ENCODE measurements at places on chromosomes 6 and 20.

DNA sequence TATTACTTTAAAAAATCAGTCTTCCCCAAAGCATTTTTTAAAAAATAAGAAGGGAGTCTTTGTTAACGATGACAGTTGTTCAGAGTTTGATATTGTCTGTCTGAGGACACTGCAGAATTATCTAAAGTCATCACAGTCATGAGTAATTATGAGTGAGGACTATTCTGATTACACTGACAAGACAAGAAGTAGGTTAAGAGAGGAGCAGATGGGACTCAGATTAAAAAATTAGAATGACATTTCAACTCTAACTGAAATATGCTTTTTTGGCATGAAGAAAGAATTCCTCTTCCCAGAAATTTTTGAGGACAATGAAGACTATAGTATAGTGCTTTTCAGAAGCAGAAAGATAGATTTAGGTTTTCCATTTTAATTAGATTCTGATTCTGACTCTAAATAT lies 456.5 kb downstream of the EPHA7 start:
- no peak for DNase-seq

- no peak for DNase-seq
Measured at GRCh38 chr6:97294451-97294850, 11.4 kb upstream of the MMS22L start.

- no peak for DNase-seq
Measured at GRCh38 chr6:74333406-74333805, 637.4 kb downstream of the CD109 start.

DNA sequence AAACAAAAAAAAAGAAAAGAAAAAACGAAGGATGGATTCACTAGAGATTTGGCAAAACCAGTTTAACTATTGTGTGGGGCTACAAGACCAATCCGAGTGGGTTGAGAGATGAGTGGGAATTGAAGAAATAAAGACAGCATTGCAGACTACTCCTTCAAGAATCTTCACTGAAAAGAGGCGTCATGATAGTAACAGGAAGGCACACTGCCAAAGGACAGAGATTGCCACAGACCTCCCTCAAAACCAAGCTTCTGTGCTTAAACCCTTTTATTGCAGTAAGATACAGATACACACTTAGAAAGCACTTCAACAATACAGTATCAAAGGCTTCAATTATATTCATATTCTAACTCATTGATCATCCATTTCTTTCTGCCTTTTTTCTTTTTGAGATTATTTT lies 103.9 kb downstream of the IPCEF1 start:
- no peak for DNase-seq

DNA sequence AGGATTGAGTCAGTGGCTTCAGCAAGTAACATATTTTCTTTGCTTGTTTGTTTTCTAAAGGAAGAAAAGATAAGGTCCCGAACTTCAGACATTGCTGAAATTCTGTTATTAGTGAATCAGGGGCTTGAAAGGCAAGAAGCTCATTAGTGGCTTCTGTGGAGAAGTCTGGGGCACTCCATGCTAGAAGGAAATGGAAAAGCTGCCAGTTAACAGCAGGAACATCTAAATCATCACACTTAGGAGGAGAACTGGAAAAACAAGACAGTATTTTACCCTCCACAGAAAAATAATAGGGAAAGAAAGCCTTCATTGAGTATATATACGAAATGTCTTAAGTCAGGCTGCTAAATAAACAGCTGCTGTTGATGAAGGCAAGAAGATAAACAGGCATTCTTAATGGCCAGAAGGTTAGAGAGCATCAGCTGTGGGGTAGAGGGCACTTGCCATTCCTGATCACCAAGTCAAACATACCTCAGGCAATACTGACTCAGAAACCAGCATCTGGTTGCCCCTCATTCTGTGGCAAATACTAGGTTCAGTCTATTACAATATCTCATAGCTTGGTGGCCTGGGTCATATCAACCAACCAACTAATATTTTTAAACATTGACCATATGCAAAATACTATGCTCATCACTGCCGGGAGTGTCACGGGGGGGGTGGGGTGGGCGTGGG lies 143.2 kb upstream of the TENT5A start:
- DNase-seq: no peak

GRCh38 chr6:149854532-149854931 lies 9.6 kb downstream of the LRP11 start:
- peak; percentile 27 for DNase-seq

- no peak for DNase-seq
Measured at GRCh38 chr20:59207742-59208357, 44.2 kb downstream of the ZNF831 start.

DNA sequence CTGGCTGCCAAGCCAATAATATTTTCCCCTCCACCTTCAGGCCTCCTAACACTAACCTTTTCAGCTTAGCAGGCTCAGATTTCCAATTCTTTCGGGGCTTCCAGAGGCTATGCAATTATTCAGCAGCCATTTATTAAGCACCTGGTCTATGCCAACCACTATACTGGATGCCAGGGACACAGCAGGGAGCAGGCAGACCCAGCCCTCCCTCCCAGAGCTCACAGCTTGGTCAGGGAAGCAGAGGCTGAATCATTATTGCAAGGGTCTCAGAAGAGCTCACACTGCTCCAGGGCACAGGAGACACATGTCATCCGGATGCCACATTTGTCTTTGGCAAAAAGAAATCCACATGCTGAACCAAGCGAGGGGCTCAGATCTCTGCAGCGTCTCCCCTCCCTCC lies 1.3 kb downstream of the BPIFB1 start:
- DNase-seq: no peak

GRCh38 chr20:13865791-13866351 lies 81.0 kb downstream of the NDUFAF5 start:
- DNase-seq: no peak

GRCh38 chr20:51484141-51484815 lies 58.2 kb downstream of the NFATC2 start:
- no peak for DNase-seq

- DNase-seq: no peak
Measured at GRCh38 chr6:43970913-43971775, 156.1 kb downstream of the MRPL14 start.

DNA sequence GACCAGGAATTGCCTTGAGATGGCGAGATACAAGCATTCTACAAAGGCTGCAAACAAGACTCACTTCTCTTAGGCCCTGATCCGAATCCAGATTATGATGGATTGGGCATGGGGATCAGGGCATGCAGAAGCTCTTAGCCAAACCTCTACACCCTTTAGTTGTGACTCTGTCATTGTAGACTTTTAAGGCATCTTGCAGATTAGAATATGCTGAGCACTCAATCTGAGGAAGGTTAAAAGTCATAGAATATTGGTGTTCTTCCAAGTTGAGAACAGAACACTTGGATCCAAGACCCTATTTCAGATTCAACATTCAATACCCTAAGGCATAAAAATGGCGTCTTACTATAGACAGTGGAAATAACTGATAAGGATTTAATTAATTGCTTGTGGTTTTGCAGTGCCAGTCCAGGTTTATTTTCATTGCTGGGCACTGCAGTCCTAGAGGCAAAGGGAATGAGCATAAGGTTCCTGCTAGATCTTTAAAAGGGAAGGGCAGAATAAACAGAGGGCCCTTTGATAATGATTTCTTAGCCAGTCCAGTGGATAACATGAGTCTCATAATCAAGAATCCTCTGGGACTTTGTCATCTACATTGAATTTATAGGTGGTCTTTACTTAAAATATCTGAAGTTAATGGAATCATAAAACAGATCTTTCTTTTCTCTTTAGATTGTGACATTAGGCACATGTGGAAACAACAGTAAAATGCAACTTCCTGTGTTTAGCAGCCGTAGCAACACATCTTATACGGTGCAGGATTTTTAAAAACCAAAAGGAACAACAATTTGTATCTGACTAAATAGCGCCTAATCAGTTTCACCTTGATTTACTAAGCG lies 17.6 kb downstream of the PHACTR2 start:
- no peak for DNase-seq

DNA sequence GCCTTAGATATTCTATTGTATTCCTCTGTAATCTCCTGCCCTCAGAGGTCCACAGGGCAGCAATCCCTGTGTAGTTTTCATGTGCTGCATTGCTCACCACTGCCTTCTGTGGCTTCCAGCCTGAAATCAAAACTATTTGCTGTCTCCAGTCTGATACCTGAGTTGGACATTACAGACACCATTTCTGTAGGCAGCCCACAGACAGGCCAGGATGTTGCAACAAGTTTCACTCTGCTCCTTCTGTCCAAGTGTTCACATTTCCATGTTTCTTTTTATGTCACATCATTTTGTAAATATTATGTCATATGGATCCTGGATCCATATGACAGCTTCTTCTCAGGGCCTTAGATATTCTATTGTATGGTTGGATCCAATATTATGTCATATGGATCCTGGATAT lies 21.7 kb downstream of the ECI2 start:
- no peak for DNase-seq

GRCh38 chr6:149387779-149388512 lies 12.1 kb upstream of the SUMO4 start:
- DNase-seq: no peak

DNA sequence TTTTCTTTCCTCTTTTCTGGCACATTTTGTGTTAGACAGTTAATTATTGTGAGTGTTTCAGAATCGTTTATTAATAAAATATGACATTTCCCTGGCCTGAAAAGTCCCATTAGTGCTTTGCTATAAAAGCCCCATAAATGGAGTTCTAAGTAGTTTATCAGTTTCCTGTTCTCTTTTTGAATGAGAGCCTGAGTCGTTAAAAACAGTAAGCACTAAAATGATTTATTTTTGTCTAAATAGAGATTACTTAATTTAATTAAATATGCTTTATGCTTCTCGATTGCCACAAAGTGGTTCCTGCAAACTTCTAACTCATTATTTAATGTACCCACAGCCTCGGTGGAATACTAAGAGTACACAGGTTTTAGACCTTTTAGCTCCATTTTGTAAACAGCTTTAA lies 577.9 kb downstream of the C6orf118 start:
- DNase-seq: no peak

GRCh38 chr6:116371120-116371917 lies 572 bp downstream of the DSE start:
- DNase-seq: no peak

DNA sequence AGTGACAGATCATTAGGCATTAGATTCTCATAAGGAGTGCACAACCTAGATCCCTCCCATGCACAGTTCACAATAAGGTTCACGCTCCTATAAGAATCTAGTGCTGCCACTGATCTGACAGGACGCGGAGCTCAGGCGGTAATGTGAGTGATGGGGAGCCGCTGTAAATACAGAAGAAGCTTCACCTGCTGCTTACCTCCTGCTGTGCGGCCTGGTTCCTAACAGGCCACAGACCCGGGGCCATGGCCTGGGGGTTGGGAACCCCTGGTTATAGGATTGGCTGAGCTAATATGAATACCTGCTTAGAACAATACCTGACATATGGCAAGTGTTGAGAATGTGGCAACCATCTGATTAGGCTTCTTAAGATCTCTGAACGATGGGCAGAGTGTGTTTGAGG lies 2.4 kb downstream of the PNPLA1 start:
- no peak for DNase-seq

DNA sequence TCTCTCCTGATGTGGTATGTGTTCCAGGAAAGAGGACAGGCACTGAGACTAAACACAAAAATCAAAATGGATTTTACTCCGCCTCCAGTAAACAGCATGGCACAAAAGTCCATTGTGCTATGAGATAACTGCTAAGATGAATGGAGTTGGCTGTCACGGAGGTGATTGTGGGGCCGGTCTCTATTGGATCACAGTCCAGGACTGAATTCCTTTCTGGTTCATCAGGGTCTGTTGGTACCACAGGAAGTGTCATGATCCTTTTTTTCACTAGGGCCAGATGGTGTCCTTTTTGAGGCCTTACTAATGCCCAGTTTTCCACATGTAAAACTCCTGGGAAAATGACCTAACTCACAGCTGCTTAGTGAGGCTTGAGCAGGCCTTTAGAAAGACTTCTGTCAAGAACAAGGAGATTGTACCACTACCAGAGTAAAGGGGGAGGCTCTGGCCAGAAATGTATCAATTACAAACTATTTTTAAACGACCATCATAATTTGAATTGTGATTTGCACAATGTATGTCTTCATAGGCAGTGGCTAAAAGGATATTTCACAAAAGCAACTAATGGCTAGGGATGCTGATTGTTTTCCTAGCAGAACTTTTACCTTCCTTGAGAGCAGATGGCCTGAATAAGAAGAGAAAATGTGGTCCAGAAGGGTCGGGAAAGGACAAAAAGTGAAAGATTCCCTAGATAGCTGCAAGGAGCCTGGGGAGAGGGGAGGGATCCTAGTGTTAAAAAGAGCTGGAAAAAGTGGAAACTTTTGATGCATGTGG lies 192.2 kb upstream of the POU3F2 start:
- DNase-seq: no peak

DNA sequence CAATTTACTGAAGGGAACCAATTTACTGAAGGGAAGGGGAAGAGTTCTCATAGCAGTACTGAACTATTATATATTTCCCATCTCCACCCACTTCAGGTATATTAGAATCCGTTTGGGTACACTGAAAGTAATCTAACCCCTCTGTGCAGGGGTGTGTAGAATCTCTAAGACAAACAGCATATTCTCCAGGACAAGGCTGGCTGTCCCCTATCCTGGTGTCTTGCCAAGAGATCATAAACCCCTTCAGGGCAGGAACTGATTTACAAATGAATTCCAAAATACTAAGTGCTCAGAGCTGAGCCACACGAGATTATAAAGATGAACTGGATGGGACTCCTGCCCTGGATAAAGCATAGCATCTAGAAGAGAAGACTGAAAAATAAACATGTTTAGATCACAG lies 9.2 kb downstream of the ASF1A start:
- no peak for DNase-seq

- DNase-seq: peak; percentile 82
Measured at GRCh38 chr20:1805161-1805581, 90.0 kb upstream of the SIRPA start.

GRCh38 chr6:87718662-87719433 lies 16.8 kb upstream of the AKIRIN2 start:
- no peak for DNase-seq

- no peak for DNase-seq
Measured at GRCh38 chr6:157323966-157324300, 614 bp upstream of the TMEM242 start.

- no peak for DNase-seq
Measured at GRCh38 chr20:43921227-43921780, 6.7 kb downstream of the TOX2 start.

GRCh38 chr6:44266347-44266746 lies 996 bp upstream of the NFKBIE start:
- no peak for DNase-seq

DNA sequence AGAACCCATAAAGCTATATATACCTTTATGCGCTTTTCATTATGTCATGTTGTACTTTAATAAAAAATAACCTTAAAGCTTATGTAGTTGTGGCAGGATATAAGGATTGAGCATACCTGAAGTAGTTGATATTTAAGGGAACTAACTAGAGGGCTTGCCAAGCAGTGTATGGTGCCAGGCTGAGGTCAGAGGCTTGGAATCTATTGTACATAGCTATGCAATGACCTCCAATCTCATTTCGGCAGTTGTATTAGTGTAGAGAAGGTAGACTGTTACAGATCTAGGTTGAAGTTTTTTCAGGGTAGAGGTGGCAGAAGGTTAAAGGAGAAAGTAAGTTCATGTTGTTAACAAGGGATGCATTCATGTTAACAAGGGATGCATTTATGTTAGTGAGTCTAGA lies 397.7 kb upstream of the HS3ST5 start:
- no peak for DNase-seq

GRCh38 chr20:33828326-33828844 lies 17.2 kb downstream of the CHMP4B start:
- DNase-seq: no peak

- no peak for DNase-seq
Measured at GRCh38 chr6:132072831-132073230, 121.7 kb upstream of the CCN2 start.
